ENCODE measurements at places on chromosomes 6 and 20.

DNA sequence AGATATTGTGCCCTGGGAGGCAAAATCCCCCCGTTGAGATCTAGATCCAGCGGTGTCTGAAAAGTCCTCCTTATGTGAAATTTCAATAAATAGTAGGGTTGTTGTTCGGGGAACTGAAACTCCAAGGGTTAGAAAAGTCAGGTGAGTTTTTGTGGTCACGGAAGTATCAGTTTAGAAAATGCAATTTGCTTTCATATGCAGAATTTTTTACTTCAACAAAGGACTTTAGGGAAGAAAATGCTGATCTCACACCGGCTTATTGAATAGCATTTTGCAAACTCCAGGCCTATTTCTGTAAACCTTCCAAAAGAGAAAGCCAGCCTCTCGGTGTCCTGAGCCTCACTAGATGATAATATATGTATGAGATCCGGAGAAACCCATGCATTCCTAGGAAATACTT is 254.7 kb downstream of the TSHZ2 start:
- DNase-seq = no peak

GRCh38 chr20:38935285-38935684 is 9.1 kb downstream of the FAM83D start:
- DNase-seq = peak; percentile 6

DNA sequence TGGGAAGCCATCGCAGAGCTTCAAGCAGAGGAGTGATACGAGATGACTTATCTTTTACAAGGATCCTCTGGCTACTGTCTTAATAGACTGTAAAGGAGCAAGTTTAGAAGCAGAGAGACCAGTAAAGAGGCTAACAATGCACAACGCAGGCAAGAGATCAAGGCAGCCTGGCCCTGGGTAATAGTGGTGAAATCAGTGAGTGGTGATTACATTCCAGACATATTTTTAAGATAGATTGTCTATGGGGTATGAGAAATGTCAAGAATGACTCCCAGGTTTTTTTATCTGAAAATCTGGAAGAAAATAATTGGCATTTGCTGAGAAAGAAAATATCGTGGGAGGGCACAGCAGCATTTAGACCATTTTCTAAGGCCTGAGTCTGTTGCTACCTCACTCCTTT is 213.6 kb upstream of the HTR1E start:
- DNase-seq = no peak

- no peak for DNase-seq
Observed at GRCh38 chr6:10347561-10348327, 67.1 kb downstream of the TFAP2A start.

GRCh38 chr20:32820698-32821377 is 1.1 kb downstream of the MAPRE1 start:
- DNase-seq = no peak

DNA sequence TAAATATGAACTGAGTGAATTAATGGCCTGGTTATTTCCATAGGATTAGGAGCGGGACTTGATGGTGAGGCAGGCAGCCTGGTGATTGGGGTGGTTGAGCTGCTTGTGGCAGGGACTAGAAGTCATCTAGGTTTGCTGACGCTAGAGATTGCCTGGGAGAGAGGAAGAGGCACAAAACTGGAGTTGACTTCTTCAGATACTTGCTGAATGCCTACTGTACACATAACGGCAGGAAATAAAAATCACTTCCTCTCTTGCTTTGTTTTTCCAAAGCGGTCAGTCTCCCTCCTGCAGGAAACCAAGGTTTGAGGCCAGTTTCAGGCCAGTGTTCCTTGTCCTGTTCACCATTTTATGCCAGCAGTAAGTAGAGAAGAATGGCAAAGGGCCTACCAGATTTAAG is 36.7 kb upstream of the MYLIP start:
- DNase-seq = peak; percentile 46

DNA sequence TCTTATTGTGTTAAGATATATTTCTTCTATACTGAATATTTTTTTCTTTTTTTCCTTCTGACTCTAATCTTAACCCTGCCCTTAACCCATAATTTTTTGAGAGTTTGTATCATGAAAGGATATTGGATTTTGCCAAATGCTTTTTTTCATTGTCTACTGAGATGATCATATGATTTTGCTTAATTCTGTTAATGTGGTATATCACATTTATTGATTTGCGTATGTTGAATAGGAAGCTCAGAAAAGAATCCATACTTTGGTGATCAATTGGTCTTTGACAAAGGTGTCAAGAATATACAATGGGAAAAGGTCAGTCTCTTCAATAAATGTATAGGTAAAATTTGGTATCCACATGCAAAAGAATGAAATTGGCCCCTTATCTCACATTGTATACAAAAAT is 588.8 kb upstream of the ADGRB3 start:
- no peak for DNase-seq

DNA sequence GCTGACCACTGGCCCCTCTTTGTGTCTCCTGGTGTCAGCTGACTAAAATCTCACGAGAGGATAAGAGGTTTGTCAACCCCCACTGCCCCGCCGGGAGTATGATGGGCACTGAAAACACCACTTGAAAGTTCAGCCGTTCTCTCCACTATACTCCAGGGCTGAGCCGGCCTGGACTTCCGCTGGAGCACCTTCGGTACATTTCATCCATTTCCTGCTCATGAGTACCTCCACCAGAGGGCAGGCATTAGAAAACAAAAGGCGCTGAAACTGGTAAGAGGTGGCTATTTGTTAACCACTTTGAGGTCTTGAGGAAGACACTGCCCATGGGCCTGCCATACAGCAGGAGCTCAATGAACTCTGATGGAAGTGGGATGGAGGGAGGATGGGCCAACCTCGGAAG is 17.9 kb upstream of the ANKRD60 start:
- no peak for DNase-seq

GRCh38 chr6:10146715-10147451 is 268.0 kb downstream of the TFAP2A start:
- peak; percentile 27 for DNase-seq

DNA sequence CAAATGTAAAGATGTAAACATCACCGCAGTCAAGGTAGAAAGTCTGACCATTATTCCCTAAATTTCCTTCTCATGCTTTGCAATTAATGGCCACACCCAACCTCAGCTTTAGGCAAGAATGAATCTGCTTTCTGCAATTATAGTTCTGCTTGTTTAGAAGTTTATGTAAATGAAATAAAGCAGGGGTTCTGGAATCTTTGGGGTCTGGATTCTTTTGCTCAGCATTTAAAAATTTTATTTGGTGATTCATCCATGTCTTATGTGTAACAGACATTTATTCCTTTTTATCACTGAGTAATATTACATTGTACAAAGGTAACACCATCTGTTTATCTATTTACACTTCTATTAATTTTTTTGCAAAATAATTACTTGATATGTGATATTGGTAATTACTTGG is 613.6 kb downstream of the UTRN start:
- no peak for DNase-seq
